ENCODE measurements at places on chromosomes 5 and 9. TPM values are rescaled to one million over a fixed set of nuclear protein-coding genes. Genes with fewer than 3 reads are reported as not detected.

RNF224 gene
- total RNA-seq: 0.16 TPM

CRB2 gene
- not detected for total RNA-seq

SLC4A9 gene
- total RNA-seq: not detected

PRUNE2 gene
- 0.29 TPM for total RNA-seq

PCDHA3 gene
- not detected for total RNA-seq

DNA sequence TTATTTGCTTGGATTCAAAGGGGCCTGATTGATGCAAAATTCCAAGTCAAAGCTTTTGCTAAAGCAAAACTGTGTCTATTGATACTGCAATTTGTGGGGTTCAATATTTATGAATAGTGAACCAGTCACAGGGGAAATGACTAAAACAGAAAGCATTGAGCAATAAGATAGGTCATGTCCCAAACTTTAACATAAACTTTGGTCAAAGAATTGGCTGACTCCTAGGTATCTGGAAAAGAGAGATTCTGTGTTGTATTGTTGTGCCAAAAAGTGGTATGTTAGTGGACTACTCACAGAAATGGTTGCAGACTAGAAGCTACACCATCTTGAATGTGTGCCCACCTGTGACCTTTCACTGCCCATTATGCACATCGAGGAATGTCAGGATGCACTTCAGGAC, 585.5 kb upstream of the RGMB start:
- H3K27me3 ChIP-seq: no peaks in the 10 kb centered on the region
- no peak overlapping the region for H3K27ac ChIP-seq
- no peaks in the 10 kb centered on the region for H3K36me3 ChIP-seq
- H3K4me3 ChIP-seq: no peak overlapping the region

GRCh38 chr9:78919701-78920100, 622.8 kb downstream of the PSAT1 start:
- peak overlapping the region; percentile 20 for H3K27ac ChIP-seq
- peak; percentile 72 for DNase-seq
- H3K27me3 ChIP-seq: no peaks in the 10 kb centered on the region
- H3K36me3 ChIP-seq: no peaks in the 10 kb centered on the region
- H3K4me1 ChIP-seq: peaks cover 29% of the 10 kb centered on the region
